Glomerular endothelial cell (primary cell): ENCODE measurements at places on chromosomes 3 and 15.

DNA sequence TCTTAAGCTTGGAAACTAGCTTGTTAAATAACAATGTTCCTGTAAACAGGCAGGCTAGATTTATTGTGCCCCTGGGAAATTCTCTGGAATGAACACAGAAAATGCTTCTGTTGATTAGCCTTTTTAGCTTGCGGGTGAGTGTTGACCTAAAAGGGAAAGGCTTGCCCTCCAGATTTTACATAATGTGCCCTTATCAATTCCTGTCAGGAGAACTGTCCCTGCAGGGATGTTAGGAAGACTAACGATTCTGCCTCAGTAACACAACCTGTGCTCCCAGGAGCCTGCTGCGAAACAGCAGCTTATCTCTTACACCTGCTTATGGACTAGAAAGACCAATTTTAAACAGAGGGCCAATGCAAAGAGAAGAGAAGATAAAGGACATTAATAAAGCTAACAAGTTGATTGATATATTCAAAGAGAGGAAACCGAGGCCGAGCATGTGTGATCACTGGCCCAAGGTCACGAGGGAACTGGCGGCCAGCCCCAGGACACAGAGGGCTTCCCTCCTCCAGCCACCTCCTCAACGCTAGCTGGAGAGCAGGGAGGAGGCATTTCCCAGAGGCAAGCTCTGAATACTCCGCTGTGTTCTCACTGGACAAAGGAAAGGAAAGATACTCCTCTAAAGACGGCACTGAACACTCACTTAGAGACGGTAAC lies 48.4 kb upstream of the TJP1 start:
- no peak for DNase-seq

GRCh38 chr15:27583651-27584050 lies 515.5 kb downstream of the OCA2 start:
- no peak for DNase-seq

- DNase-seq: no peak
Measured at GRCh38 chr3:58274027-58274614, 31.9 kb upstream of the RPP14 start.

DNA sequence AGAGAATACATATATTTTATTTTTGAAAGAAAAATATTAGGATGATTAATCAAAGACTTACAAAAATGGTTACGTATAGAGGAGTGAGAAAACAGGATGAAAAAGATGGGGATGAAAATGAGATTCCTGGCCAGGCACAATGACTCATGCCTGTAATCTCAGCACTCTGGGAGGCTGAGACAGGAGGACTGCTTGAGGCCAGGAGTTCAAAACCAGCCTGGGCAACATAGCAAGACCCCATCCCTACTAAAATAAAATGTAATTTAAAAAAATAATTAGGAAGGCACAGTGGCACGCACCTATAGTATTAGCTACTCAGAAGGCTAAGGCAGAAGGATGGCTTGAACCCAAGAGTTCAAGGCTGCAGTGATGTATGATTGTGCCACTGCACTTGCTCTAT lies 11.9 kb downstream of the MYO9A start:
- DNase-seq: no peak

DNA sequence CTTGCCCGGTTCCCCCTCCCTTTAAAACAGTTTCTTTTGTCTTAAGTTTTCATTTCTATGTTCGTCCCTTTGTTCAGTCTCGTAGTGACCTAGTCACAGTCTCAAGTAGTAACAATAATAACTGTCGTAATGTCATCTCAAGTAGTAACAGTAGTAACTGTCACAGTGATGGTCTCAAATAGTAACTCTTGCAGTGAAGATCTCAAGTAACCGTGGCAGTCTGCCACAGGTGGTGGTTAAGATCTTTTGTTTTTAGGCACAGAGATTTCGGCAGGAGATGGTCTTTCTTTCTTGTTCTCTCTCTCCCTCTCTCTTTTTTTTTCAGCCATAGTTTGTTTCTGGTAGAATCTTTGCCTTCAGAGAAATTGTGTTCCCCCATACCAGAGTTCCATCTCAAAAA lies 656.0 kb upstream of the SGO1 start:
- no peak for DNase-seq
